Fibroblast of pulmonary artery (primary cell): ENCODE measurements at places on chromosomes 1 and 21.

DNA sequence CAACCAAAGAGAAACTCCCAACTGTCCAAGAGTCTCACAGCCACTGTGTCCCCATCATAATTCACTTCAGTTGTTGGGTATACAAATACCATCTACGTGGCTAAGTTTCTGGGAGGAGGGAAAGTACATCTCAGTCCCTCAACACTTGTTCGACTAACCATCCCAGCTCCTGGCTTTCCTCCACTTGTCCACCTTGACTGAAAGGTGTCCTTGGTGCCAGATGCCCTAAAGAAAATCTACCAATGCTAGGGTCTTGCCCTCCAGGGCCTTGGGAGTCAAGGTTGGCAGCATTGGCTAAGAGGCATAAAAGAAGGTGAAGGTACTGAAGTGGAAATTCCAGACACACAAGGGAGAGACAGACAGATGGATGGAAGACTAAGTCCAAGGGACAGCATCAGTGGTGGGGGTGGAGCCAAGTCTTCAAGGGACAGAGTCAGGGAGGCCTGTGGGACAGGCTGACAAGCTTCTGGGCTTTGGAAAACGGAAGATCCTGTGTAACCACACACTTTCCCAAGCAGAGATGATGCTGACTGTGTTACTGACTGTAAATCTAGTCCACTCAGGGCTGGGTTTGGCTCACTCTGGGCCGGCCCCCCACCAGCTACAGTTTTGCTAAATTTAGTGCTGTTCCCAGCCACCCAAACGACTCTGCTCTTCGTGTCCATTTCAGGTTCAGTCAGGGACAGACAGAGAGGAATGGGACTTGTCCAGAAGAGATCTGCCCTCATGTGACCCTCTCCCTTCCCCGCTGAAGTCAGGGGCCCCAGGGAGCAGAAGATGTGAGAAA lies 60.1 kb downstream of the CD34 start:
- DNase-seq = no peak

DNA sequence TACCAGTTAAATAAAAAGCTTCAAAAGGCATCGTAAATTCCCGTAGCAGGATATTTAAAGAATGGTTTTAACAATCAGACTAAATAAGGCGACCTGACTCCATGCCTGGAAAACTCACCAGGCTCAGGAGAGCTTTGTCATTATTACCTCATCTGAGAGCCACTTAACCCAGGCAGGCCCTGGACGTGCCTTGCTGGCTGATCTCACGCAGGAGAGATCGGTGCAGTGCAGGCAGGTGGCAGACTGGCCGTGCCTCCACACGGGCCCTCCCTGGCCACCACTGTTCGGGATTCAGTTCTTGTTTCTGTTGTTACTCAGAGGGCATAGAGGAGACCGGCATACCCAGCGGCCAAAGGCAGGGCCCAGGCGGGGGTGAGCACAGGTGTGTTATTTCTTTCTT lies 6.4 kb downstream of the MT1HL1 start:
- no peak for DNase-seq

DNA sequence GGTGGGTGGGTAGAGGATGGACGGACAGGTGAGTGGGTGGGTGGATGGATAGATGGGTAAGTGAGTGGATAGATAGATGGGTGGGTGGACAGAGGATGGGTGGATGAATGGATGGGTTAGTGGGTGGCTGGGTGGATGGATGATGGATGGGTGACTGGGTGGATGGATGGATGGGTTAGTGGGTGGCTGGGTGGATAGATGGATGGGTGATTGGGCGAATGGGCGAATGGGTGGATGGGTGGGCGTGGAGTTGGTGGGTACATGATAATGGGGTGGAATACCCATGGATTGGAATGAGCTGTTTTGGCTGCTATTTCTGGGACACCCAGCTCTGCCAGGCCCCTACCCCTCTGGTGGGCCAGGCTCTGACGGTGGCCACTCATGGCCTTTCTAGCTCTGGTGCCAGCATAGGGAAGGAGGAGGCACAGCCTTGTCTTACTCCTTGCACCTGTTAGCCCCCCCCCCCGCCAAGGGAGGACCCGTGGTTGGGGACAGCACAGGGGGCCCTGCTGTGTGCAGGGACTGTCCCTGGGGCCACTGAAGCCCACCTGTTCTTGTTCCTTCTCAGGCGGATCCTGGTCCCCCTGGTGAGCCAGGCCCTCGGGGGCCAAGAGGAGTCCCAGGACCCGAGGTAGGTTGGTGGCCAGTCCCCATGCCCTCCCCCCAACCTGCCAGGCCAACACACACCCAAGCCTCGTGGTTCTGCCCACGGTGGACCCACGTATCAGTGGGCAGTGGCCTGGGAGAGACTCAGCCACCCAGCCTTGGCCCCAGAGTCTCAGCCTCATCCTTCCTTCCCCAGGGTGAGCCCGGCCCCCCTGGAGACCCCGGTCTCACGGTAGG lies 26.4 kb downstream of the COL6A2 start:
- no peak for DNase-seq

- peak; percentile 41 for DNase-seq
Observed at GRCh38 chr1:228015276-228016180, 8.7 kb downstream of the WNT3A start.

DNA sequence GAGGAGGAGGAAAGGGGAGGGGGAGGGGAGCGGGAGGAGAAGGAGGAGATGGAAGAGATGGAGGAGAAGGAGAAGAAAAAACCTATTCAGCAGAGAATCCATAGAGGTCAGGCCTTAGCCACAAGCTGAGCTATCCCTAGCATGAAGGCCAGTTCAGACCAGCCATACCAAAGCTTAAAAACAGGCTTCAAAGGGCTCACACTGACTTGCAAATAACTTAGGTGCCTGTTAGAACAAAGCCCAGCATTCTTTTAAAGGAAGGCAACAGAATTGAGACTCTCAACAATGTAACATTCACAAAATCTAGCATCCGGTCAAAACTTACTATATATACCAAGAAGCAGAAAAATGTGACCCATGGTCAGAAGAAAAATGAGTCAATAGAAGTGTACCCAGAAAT lies 43.6 kb upstream of the IFFO2 start:
- no peak for DNase-seq

- no peak for DNase-seq
Observed at GRCh38 chr1:116679091-116679827, 11.7 kb upstream of the IGSF3 start.

- DNase-seq = no peak
Observed at GRCh38 chr1:65527707-65528503, 107.4 kb downstream of the LEPR start.

DNA sequence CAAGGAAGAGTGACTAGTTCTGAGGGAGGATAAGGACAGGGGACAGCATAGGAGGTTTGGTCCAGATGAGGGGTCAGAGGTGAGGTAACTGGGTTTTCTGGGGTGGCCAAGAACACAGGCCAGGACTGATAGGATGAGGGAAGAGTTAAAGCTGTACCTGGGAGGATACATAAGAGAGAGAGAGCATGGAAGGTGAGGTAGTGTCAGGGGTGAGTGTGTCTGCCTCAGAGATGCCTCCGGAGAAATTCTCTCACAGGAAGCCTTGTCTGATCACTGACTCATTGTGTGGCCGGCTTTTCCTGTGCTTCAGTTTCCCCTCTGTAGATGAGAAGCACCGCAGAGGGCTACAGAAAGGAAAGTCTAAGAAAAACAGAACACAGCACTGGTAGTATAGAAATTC lies 40.2 kb downstream of the FASLG start:
- peak; percentile 68 for DNase-seq

- no peak for DNase-seq
Observed at GRCh38 chr1:83500987-83501591, 497.8 kb downstream of the TTLL7 start.

DNA sequence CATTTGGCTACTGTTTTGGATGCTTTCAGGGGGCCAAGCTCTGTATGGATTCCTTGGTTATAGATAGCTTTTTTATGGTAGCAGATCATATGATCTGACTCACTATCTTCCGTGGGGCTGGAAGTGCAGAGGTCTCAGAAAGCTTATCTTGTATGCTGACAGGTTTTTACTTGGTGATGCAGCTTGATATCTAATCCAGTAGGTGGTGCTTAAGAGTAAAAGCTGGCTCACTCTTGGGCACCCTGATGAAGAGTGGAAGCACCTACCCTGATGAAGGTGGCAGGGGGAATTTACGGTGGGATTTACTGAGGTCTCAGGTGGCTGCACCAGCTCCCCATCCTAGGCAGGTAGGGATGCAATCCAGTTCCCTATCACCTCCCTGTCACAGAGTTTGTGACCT lies 151.2 kb downstream of the PTBP2 start:
- DNase-seq = no peak

DNA sequence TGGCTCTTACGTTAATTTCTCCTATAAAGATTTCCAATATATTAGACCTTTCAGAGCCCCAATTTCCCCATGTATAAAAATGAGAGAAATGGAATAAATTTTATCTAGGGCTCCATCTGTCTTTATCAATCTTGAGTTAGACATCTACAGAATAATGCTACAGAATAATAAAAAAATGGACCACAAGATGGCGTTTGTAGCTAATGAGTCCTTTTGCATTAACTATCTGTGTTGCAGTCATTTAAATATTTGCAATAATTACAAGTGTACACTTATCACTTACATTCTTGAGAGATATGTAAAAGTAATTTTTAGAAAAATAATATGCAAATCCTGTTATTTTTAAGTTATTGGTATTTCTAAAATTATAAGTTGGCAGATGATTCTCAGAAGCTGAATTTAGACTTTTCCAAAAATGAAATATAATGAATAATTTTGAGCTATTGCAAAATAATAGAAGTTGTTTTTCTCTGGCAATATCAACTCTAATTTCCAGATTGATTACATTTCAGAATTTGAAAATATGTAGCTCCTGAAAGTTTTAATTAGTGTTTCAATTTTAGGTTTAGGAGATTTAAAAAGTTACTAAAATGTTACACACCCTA lies 87.7 kb downstream of the SNX7 start:
- peak; percentile 20 for DNase-seq

- DNase-seq = no peak
Observed at GRCh38 chr1:106793651-106794050, 262.8 kb upstream of the PRMT6 start.

- DNase-seq = no peak
Observed at GRCh38 chr1:5988596-5989285, 3.5 kb downstream of the NPHP4 start.

DNA sequence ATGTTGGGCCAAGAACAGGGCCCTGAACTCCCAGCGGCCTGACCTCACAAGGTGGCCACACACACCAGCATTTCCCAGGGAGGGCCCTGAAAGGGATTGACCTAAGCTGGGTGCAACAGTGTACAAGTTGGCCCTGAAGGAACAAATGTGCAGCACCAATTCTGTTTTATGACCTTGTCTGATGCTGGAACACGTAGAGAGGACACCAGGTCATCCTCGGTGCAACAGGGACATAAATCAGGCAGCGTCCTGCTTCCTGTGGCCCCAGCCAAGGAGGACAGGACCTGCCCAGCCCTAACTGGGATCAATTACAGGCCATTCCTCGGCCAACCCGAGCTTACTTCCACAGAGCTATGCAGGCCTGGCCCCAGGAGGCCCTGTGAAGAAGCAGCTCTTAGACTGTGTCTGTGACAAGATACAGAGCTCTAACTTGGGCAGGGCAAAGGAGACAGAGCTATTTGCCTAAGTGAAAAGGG lies 12.8 kb upstream of the PHC2 start:
- no peak for DNase-seq

- peak; percentile 33 for DNase-seq
Observed at GRCh38 chr1:21266119-21266774, 24.0 kb downstream of the ECE1 start.

DNA sequence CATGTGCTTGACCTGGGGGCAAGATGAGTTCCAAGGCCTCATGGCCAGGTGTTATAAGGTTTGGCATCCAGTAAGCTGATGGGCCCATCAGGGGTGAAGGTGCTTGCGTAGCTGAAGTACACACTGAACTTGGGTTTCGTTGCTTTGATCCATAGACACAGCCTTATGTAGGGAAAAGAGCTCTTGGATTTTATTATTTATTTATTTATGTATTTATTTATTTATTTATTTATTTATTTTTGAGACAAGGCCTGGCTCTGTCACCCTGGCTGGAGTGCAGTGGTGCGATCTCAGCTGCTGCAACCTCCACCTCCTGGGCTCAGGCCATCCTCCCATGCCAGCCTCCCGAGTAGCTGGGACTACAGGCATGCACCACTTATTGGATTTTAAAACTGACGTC lies 63.2 kb downstream of the FOXD2 start:
- no peak for DNase-seq

- peak; percentile 36 for DNase-seq
Observed at GRCh38 chr1:221494670-221495069, 247.2 kb downstream of the DUSP10 start.

GRCh38 chr1:107459204-107459904 lies 318.5 kb downstream of the NTNG1 start:
- no peak for DNase-seq

GRCh38 chr1:101309334-101310311 lies 72.8 kb downstream of the S1PR1 start:
- peak; percentile 67 for DNase-seq

GRCh38 chr1:160208557-160209320 lies 3.6 kb downstream of the PEA15 start:
- no peak for DNase-seq

DNA sequence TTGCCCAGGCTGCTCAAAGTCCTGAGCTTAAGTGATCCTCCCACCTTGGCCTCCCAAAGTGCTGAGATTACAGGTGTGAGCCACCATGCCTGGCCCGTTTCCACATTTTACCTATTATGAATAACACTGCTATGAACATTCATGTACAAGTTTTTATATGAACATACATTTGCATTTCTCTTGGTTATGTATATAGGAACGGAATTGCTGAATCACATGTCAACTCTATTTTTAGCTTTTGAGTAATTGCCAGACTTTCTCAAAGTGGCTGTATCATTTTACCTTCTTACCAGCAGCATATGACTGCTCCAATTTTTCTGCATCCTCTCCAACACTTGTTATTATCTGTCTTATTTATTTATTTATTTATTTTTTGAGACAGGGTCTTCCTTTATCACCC lies 2.7 kb downstream of the SPATA21 start:
- DNase-seq = peak; percentile 11

DNA sequence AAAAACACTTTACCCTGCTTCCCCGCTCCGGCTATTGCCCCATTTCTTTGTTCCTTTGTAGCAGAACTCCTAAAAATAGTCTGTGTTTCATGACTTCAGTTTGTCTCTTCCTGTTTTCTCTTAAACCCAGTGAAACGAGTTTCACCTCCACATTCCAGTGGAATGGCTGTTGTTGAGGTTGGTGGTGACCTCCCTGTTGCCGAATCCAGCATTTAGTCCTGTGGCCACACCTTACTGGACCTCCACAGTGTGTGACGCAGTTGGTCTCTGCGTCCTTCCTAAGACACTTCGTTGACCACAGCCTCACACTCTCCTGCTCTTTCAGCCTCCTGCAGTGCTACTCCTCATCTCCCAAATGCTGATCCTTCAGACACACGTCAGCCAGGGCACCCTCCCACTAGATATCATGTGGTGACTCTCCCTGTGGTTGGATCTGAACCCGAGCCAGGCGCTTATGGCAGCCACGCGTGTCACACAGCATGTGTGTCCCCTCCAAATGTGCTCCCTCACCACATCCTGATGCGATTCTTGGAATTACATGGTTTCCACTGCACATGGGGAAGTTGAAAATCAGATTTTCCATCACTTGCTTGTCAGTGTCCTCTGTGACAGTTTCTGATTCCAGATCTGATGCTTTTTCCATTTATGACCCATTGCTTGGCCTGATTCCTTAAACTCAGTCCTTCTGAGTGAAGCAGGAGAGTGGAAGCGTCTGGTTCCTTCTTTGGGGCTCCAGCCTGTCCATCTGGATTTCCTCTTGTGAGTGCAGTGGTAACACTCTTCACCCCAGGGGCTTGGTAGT lies 99.1 kb upstream of the ARTN start:
- peak; percentile 60 for DNase-seq

GRCh38 chr21:40402884-40403582 lies 443.9 kb downstream of the DSCAM start:
- no peak for DNase-seq

GRCh38 chr1:53139951-53140361 lies 2.5 kb downstream of the SLC1A7 start:
- peak; percentile 85 for DNase-seq
